Trophoblast cell (in vitro differentiated cells and primary cell): ENCODE measurements at places on chromosomes 11 and 22.
A peak's percentile ranks its signal among the peaks of the same experiment; 100 is the strongest.

DNA sequence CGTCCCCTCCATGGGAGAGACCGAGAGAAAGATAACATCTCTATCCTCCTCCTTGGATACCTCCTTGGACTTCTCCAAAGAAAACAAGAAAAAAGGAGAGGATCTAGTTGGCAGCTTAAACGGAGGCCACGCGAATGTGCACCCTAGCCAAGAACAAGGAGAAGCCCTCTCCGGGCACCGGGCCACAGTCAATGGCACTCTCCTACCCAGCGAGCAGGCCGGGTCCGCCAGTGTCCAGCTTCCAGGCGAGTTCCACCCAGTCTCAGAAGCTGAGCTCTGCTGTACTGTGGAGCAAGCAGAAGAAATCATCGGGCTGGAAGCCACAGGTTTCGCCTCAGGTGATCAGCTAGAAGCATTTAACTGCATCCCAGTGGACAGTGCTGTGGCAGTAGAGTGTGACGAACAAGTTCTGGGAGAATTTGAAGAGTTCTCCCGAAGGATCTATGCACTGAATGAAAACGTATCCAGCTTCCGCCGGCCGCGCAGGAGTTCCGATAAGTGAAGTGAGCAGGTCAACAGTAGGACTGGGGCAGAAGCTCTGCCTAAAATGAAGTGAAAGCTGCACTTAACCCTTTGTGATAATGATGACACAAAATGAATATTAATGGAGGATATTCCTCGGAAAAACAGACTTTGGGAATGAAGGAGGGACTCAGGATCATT, 65.3 kb downstream of the WNT11 start:
- DNase-seq = no peak

DNA sequence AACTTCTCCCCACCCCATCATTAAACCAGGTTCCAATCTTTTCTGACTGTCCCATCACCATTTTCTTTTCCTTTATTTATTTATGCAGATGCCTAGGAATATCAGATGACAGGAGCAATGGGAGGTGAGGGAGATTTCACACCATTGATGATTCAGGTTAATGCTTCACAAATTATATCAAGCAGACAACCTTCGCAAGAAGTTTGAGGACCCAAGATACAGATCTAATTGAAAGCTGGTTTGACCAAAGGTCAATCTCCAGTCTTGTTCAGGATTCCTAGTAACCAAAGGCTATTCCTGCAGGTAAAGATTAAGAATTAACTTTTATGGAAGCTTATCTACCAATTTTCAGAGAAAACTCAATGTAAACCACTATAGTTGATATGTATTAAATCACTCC, 54.4 kb downstream of the SLC35F2 start:
- no peak for DNase-seq

- no peak for DNase-seq
These were observed 84.8 kb upstream of the HTATIP2 start for GRCh38 chr11:20278727-20279126.

DNA sequence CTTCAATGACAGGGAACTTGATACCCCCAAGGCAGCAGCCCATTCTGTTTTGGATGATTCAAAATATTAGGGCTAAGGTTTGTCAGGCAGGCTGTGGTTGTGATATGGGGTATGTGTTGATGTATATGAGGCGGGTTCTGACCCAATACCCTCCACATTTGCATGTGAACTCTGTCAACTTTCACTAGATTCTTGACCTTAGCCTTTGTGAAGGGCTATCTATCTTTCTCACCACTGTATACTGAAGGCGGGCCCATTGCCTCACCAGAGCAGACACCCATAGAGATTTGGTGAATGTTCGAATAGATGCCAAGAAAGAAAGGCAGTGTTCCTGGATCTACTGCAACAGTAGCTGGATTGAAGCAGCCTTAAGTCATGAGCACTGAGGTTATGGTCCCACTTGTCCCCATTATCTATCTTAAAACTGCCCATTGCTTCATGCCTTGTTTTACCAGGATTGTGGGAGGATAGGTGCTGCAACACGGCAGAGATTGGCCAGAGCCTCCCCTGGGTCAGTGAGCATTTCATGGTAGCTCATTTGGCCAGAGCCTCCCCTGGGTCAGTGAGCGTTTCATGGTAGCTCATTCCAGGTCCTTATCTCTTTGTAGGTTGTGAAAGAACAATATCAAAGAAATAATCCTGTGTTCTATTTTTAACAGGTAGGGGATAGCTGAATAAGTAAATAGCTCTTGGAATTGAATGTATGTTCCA, 399.6 kb downstream of the TMEM135 start:
- no peak for DNase-seq

DNA sequence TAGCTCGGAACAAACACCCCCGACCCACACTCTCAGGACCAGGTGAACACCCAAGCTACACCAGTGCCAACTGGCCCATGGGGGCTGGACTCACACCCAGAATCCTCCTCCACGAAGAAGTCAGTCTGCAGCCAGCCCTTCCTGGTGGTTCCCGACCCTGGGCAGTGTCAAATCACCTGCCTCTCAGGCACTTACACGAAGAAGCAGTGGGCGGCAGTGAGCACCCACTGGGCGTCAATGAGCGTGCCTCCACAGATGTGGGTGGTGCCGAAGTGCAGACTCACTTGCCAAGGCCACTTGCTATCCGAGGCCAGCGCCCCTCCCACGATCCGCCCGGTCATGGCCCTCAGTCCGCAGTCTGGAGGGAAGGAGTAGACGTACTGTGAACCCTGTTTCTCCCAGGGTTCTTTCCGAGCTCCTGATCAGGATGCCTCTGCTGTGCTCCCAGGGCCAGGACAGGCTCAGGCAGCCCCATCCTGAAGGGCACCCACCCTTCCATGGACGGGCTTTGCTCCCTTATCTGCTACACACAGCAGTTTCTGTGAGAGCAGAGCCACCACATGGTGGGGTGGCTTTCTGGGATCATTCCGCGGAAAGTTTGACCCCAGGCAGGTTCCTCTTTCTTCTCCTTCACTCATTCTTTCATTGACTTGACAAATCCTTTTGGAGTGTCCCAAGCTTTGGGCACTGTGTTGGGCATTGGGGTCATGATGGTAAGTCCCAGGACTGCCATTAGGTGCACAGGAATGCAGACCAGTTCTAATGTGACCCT, 19.4 kb downstream of the TMPRSS13 start:
- DNase-seq = no peak

GRCh38 chr11:112841729-112842128, 119.5 kb upstream of the NCAM1 start:
- no peak for DNase-seq

- DNase-seq = no peak
These were observed 63.0 kb upstream of the TTLL12 start for GRCh38 chr22:43249789-43250471.

GRCh38 chr22:37601540-37602442, 6.8 kb upstream of the GGA1 start:
- DNase-seq = peak; percentile 62
